Activated CD4-positive, alpha-beta T cell treated with anti-CD3 and anti-CD28 coated beads, Interleukin-2, Interleukin-6, amounts not matched to agents 100 ng/mL and 50 ng/mL, durations not matched to agents 16 hours and 8 hours (primary cell): ENCODE measurements at places on chromosomes 1 and 21.

DNA sequence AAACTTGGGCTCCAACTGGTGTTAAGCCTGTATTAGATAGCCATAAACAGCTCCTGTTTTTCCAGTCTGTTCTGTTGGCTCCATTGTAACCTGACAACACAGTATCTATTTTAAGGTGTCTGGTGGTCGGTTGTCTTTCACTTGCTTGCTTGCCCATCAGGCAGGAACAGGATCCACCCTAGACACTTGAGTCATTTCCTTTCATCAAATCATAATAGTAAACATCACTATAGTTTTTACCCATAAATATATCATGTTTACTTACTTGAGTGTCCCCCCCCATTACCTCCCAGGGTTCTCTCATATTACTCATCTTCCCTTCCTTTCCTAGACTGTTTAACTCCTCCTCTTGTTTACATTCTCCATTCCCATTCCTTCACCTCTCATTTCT is 2.9 kb downstream of the DDI2 start:
- DNase-seq = peak; percentile 33

GRCh38 chr1:158686111-158687009 is at the start of gene SPTA1:
SPTA1 (minus strand) TSS chr1:158686715; CDS start chr1:158686517, 198 bp downstream.
- DNase-seq = peak; percentile 16

DNA sequence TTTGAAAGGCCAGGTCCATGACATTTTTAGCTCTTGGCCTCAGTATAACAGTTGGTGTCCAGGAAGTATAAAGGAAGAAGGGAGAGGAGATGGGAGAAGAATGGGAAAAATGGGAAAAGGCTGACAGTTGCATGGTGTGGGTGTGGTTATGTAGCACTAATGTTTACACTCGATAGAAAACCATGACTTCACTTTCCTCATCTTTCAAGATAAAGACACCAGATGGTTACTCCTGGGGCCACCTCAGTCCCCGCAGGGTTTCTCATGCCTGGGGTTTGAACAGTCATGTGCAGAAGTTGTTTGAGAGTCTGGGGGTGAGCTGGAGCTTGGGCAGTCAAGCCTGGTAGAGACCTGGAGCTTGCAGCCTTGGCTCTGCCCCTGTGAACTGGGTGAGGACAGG is 7.9 kb downstream of the PGBD2 start:
- no peak for DNase-seq

GRCh38 chr1:201758499-201759050 is 70.4 kb upstream of the IPO9 start:
- no peak for DNase-seq

DNA sequence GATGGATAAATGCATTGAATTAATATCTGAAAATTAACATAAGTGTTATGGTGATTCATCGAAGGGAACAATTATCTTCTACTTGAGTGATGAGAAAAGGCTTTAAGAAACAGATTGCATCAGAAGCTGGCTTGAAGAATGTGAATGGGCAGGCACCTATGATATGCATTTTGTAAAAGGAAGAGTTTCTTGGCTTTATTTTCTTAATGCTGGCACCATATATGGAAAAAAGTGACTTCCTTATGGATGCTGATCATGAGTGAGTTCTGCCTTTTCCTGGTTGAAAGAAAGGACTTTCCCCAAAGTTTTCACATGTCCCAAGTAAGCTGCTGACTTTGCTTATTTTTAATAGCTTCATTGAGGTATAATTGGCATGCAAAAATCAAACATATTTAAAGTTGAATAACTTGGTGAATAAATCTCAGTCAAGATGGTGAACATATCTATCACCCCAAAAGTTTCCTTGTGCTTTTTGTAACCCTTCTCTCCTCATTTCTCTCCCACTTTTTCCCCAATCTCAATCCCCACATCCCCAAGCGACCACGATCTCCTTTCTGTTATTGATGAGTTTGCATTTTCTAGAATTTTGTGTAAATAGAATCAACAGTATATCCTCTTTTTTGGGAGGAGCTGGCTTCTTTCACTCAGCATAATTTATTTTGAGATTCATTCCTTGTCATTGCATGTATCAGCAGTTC is 74.2 kb downstream of the SPATA46 start:
- no peak for DNase-seq

- DNase-seq = peak; percentile 13
Observed at GRCh38 chr1:86708920-86709319, 4.5 kb downstream of the SH3GLB1 start.

DNA sequence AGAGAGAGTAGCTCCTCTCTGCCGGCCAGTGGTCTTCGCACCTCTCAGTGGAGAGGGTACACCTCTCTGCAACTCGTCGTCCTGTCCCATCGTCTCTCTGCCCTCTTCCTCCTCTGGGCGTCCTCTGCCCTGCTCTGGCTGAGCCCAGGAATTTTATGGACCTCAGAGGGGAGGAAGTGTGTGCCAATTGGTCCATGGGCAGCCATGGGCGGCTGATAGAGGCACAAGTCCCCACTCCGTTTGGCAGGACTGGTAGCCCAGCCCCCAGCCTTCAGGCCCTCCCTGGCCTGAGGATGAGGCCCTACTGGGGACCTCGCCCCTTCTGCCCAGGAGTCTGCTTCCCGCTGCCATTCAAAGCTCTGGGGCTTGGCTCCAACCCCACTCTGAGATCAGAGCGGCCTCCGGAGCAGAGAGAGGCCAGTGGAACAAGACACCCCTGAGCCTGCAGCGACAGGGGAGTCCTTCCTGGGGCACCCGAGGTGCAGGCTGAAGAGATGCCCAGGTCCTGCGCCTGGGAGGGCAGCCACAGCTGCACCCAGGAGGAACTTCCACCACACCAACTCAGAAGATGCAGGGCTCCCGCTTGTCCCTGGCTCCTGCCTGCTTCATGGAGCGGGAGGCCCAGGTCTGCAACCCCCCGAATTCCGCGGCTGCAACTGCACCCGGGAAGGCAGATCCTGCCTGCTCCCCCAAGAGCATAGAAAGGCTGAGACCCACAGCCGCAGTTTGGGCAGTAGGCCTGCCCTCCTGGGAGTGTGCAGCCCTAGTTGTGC is 659.9 kb downstream of the KCNT2 start:
- no peak for DNase-seq

- no peak for DNase-seq
Observed at GRCh38 chr1:20733360-20733975, 965 bp upstream of the SH2D5 start.

- no peak for DNase-seq
Observed at GRCh38 chr21:46411236-46411635, 47.5 kb upstream of the DIP2A start.

GRCh38 chr21:28776251-28776650 is 216.4 kb downstream of the LTN1 start:
- DNase-seq = peak; percentile 77

DNA sequence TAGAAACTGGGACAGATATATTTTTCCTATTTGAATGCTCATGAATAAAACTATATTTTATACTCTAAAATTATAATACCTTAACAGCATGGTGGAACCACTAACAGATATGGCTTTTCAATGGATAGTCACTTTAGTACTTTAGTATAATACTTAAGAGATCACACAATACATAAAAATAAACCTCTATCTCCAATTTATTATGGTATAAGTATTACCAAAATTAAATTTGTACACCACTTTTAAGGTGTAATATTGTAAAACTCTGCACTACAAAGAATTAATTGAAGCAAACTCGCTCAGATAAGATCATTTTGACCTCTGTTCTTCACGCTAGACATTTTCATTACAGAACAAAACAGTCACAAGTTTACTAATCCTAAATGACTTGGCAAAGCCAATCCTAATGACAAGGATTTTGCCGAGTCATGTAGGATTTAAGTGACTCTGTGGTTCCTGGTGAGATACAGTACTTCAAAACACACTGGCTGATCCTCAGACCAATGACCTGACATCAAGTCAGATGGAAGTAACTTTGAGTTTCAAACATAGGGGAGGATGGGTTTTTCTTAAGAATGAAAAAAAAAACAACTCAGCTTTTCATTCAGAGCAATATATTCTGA is 200.6 kb downstream of the SMYD3 start:
- DNase-seq = peak; percentile 34

- DNase-seq = no peak
Observed at GRCh38 chr1:168091063-168091462, 45.7 kb downstream of the GPR161 start.

DNA sequence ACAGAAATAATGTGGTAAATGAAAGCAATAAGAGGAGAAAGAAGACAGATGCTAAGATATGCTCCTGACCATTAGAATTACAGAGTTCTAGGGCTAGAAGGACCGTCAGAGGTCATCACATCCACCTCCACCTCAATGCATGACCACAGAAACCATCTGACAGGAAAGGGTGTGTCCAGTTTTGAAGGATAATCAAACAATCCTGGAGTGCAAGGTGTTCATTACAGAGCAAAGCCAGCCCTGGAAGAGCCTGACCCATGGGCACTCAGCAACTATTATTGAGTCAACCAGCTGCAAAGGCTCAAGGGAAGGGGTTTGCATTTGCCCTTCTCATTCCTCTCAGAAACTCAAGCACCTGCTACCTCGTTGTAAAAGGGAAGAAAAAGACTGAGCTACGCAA is 46.4 kb downstream of the TOR1AIP2 start:
- no peak for DNase-seq

- DNase-seq = no peak
Observed at GRCh38 chr1:88537787-88538186, 146.3 kb upstream of the PKN2 start.

GRCh38 chr1:213061263-213061662 is 10.2 kb downstream of the RPS6KC1 start:
- DNase-seq = no peak

DNA sequence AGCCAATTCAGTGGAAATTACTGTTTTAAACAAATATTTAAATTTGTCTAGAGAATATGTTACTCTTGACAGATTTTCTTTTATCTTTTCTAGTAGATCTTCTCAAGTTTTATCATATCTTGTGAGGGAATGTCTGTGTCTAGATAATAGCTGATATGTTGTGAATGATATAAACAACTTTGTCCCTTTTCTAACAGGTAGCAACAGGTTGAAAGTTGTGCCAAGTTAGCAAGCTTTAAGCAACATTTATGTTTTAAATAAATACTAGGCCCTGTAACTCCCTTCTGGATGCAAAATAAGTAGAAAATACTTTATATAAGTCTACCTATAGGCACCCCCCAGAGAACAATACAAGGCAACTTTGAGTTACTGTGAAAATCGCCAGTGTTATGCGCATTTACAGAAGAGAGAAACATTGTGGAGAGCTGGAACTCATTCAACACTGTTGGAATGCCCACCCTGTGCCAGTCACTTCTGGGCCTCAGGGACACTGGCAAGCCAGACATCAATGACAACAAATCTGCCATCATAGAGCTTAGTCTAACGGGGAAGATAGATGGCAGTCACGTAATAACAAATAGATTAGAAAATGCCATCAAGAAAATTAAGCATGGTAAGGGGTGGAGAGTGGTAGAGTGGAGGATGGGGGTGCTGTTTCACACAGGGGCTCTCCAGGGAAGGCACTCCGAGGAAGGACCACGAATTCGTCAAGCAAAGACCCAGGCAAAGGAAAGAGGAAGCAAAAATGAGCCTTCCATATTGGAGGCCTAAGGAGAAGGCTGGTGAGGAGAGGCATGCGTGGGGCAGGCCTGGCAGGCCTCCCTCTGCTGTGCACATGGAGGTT is 4.4 kb downstream of the MAP3K21 start:
- no peak for DNase-seq

DNA sequence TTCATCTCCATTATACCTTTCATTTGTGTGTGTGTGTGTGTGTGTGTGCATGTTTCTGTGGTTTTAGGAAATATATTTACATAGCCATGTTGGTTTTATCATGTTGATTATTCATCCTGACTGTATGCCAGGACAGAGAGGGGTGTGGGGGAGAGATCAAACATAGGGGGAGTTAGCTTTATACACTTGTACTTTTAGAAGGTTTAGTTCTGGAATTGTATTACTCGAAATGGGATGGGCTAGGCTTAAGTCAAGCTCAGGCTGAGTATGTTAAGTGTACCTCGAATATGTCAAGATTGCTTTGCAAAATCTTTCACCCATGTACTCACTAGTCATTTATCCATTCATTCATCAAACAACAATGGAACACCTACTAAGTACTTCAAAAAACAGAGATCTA is 123.3 kb downstream of the HMCN1 start:
- no peak for DNase-seq

GRCh38 chr1:23238565-23238964 is 21.3 kb upstream of the HTR1D start:
- no peak for DNase-seq

DNA sequence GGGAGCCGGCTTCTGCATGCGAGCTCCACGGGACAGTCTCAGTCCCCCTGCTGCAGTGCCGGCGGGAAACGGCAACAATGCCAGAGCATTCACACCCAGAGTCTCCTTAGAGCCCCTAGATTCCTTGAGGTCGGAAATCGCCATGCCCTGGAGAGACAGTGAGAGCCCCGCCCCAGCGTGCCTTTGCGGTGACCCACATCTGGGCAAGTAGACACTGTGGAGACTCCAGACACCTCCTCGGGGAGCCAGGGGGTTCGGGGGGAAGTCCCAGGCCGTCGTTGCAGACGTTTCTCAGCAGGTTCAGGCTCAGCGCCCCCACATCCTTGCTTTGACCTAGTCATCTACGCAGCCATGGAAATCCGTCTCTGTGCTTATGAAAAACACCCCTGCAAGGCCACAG is 81.3 kb upstream of the ARHGEF16 start:
- no peak for DNase-seq

DNA sequence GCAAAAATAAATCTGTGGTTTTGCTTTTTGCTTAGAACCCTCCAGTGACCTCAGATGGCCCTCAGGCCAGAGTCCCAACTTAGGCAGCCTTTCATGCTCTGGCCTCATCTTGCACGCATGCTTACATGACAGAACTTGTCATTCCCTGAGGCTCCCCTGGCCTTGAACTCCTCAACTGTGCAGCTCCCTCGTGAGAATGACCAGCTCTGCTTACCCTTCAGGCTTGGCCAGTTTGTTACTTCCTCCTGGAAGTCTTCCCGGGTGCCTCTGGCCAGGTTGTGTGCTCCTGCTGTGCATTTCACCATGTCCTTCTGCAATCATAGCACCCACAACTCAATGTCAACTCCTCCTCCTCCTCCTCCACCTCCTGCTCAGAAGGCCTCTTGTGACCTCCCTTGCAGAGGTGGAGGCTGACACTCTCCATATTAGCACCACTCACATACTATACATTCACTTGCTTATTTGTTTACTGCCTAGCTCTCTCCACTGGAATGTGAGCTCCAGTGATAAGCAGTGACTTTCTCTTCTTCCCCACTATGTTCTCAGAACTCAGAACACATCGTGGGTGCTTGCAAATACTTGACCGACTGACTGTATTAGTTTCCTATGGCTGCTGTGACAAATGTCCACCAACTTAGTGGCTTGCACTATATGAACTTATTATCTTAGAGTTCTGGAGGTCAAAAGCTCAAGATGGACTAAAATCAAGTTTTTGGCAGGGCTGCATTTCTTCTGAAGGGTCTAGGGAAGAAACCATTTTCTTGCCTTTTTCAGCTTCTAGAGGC is 41.9 kb downstream of the RCSD1 start:
- no peak for DNase-seq

DNA sequence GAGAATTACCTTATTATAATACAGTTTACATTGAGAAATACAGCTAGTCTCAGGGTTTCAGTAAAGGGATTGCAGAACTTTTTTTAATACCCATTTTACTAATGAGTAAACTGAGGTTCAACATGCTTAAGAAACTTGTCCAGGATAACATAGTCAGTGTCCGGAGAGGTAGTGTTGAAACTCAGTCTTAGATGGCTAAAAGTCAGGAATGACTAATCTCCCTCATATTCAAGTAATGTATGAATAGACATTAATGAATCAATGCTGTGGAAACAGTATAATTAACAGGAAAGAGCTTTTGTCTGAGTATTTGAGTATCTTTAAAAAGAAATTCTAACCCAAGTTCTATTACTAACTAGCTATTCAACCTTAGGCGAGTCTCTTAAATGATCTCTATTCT is 397.6 kb downstream of the PLA2G4A start:
- DNase-seq = no peak
